AG10803 (cell line): ENCODE measurements at places on chromosomes 1 and 21.

DNA sequence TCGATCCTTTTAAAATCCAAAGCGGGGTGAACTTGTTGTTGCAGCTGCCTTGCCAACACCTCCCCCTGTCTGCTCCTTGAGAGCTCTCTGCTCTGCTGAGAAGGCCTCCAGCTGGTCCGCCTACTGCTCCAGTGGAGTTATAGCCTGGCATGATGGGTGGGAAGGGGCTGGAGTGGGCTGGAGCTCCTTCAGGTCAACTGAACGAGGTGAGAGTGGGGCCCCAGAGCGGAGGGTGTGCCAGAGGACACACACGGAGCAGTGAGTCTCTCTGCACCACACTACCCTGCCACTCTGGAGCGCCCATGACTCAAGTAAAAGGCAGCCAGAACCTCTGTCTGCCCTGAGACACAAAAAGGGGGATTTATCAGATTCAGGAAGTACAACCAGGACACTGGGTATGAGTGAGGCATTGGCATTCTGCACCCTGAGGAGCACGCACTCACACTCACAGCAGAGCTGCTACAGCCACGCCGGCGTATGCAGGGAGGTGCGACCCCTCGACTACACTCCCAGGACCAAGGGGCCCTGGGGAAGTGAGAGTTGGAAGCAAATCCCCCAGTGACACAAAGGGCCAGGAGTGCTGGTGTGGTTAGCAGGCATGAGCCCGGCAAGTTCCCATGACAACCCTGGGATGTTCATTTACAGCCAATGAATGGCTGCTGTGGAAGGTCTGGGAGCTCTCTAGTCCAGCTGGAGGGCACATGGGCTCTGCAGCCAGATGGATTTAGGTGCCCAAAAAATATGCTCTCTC is 28.0 kb upstream of the EVA1B start:
- DNase-seq: peak; percentile 93

- peak; percentile 37 for DNase-seq
Measured at GRCh38 chr1:38990386-38990737, 714 bp upstream of the AKIRIN1 start.

DNA sequence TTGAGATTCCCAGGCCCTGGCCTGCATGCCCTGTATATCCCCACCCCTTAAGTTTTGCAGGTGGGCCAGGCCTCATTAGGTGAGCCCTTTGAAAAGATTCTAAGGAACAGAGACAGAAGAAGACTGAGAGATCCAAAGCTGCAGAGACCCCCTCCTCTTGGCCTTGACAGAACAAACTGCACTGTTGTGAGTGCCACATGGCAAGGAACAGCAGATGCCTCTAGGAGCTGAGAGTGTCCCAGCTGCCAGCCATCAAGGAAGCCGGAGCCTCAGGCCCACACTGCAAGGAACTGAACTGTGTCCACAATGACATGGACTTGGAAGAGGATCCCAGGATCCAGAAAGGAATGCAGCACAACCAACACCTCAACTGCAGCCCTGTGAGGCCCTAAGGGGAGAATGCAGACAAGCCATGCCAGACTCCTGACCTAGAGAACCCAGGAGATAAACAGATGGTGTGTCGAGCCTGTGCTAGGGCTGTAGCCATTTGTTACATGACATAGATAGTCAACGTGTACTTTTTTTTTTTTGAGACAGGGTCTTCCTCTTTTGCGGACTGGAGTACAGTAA is 182.7 kb downstream of the AJAP1 start:
- no peak for DNase-seq

DNA sequence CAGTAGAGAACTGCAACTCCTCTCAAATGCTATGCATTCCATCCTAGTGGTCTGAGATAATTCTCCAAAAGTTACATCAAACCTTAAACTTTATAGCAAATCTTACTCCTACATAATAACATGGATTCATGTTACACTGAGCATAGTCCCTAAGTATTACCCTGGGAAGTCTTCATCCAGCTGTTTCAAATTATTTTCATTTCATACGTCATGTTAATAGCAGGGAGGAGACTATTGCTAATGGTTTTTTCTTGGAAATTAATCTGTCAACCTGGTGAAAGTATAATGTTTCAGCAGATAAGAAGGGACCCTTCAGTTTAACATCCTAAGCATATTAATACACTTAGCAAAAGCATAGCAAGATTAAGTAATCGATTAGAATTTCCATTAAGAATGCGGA is 318.1 kb downstream of the USP25 start:
- peak; percentile 22 for DNase-seq

GRCh38 chr1:230728710-230729392 is 14.9 kb upstream of the AGT start:
- DNase-seq: peak; percentile 51

- DNase-seq: peak; percentile 65
Measured at GRCh38 chr1:172325531-172325930, 95.0 kb upstream of the C1orf105 start.

DNA sequence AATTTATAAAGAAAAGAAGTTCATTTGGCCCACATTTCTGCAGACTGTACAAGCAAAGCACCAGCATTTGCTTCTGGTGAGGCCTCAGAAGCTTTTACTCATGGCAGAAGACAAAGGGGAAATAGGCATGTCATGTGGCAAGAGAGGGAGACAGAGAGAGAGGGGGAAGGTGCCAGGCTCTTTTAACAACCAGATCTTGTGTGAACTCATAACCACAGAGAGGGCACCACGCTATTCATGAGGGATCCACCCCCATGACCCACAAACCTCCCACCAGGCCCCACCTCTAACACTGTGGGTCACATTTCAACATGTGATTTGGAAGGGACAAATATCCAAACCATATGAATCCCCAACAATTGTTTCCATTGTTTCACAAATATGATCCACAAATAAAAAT is 467.9 kb downstream of the SIPA1L2 start:
- DNase-seq: no peak

DNA sequence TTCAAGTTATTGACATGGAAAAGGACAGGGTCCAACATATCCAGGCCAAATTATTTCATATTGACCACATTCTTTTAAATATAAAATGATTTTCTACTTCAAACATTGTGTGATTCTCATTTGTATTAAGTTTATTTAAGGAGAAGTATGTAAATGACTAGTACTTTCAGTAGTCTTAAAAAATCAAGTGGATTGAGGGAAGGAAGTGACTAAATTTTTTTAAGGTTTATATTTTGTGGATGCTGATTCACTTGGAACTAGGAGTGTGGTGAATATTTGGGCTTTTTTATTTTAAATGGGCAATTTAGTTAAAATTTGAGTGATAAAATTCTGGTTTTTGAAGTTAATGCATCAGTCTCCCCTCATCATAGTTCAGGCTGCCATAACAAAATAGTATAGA is 10.1 kb downstream of the PRRC2C start:
- no peak for DNase-seq

DNA sequence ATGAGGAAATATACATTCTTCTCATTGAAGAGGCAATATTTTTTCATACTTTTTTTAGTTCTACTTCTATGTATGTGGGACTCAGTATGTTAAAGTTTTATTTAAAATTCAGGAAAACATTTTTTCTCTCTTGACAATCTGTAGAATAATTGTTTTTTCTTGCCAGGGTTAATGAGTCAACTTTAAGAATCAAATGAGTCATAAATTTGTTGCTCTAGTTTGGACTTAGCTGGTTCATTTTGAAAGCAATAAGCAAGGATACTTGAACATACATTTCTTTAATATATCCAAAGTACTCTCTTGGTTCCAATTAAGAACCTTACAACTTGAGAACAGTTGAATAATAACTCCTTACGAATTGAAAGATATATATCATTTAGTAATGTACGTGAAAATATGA is 1145.3 kb upstream of the B3GALT2 start:
- DNase-seq: no peak

GRCh38 chr1:106608841-106609240 is 447.6 kb upstream of the PRMT6 start:
- DNase-seq: no peak

GRCh38 chr1:29793101-29793546 is 556.8 kb downstream of the PTPRU start:
- DNase-seq: peak; percentile 74

- no peak for DNase-seq
Measured at GRCh38 chr21:45839274-45839673, 142.3 kb upstream of the COL6A1 start.

DNA sequence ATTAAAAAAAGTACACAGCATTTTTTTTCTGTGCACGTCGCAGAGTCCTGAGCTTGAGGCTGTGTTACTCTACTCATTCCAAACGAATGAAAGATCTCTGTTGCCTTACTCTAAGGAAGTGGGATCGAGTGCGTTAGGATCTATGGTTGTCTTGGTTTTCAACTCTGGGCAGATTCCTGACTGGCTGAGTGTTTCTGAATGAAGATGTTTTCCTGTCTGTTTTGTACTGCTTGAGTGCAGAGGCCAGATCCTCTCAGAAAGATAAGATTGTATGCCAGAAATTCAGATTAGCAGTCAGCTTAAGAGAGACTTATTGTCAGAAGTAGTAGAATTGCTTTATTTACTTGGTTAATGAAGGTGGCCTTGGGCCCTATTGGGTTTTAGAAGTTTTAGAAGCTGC is 14.0 kb downstream of the PLA2G2E start:
- DNase-seq: no peak

- peak; percentile 74 for DNase-seq
Measured at GRCh38 chr1:228015276-228016180, 8.7 kb downstream of the WNT3A start.

GRCh38 chr1:33152685-33153432 is 29.0 kb downstream of the TRIM62 start:
- peak; percentile 80 for DNase-seq
